NCI-H1694 treated with DMSO at 0.1 percent for 48 hours (cell line): ENCODE measurements at places on chromosomes 12 and 14.

- DNase-seq = no peak
Measured at GRCh38 chr12:75058228-75058627, 151.4 kb downstream of the KCNC2 start.

DNA sequence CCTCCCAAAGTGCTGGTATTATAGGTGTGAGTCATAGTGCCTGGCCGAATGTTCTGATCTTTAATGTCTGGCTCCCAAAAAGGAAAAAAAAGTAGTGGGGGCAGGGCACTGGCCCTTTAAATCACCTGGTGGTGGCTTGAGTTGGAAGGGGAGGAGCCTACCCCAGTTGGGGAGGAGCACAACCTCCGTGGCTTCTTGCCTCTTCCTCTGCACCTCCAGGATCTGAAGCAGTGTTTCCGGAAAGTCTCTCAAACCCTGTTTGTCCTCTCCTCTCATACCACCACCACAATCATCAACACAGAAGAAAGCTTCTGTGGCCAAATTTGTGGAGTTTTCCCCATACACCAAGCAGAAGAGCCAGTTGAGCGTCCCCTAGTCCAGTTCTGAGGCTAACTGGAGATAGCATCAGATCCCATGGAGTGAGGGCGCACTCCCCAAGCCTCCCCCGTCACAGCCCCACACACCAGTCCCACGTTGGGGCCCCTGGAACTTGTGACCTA, 24.3 kb upstream of the RCOR1 start:
- no peak for DNase-seq

DNA sequence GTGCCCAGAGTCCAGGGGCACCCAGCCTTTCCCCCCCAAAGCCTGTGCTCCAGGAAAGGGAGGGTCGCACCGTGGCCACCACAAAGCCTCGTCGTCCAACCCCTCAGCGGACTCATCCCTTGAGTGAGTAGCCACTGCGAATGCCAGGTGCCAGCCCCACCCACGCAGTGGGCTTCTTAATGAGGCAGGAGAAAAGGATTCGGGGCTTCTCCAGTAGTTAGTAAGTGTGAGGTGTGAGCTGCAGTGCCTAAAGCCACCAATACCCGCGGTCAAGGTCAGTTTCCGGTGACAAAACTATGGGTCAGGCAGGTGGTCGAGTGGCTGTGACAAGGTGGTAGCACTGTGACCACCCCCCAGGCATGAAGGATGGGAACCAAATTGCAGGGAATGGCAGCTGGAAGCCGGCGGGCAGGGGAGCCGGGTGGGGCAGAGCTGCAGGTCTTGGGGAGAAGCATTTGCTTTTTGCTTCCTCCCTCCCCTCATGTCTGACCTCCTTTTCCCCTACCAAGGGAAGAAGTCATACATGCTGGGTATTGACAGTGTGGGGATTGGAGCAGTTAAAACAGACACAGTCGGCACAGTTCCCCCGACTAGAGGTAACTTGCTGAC, 8.0 kb downstream of the RAN start:
- DNase-seq = no peak

DNA sequence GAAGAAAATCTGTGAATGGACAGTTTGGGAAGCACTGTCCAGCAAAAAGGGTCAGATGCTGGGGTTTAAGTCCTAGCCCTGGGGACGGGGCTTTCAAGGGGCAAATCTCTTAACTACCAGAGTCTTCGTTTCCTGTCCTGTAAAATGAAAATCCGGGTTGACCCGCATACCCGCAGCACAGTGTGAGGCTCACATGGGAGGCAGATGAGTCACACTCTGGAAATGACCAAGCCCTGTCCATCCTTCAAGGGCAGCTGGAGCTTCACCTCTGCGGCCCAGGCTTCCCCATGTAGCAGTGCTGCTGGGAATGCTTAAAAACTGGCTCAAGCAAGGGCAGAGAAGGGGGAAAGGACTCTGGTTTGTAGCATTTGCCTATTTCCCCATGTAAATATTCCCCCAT, 19.0 kb downstream of the FAM181A start:
- no peak for DNase-seq

GRCh38 chr12:104694161-104694560, 237.4 kb downstream of the CHST11 start:
- DNase-seq = no peak

DNA sequence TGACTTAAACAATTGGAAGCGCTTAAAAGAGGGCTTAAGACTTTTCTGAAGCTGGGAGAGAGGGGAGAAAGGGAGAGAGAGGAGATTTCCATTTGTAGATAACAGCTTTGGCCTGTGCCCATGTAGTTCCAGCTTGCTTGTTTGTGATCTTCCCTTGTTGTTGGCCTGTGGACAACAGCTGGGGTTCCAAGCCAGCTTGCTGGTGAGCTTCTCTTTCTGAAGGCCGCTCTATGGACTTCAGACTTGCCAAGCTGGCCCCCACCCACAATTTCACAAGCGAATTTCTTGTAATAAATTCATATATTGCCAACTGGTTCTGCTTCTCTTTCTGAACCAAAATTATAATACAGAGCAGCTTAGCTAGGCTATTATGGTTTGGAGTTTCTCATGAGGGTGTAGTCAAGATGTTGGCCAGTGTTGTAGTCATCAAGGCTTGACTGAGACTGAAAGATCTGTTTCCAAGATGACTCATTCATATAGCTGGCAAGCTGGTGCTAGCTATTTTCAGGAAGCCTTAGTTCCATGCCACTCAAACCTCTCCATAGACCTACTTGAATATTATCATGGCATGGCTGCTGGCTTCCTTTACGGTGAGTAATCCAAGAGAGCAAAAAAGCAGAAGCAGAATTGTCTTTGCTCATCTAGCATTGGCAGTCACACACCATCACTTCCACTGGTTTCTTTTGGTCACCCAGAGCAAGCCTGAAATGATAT, 89.4 kb downstream of the ATP23 start:
- DNase-seq = no peak

GRCh38 chr14:100289916-100290606, 16.2 kb downstream of the SLC25A29 start:
- no peak for DNase-seq

GRCh38 chr12:68203460-68203875, 22.1 kb downstream of the IL26 start:
- DNase-seq = no peak

DNA sequence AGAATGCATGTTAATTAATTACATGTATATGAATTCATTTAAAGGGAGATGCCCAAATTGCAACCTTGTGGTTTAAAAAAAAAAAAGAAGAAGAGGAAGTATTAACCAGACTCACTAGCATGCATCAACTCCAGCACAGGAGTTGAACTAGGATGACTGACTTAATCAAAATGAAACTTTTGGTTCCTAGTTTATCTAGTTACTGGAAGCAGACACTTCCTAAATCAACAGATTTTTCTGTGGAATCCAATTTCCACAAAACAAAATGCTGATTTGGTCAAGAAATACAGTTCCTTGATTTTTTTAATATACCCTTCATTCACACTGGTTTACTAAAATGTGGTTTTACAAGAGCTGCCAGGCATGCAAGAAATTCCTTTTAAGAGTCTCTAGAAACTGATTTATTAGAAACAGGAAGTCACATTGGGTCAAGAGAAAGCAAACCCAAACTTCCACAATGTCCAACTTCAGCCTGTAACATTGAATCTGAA, 41.6 kb downstream of the ITPR2 start:
- no peak for DNase-seq

GRCh38 chr14:63383776-63384367, 65.1 kb upstream of the GPHB5 start:
- DNase-seq = no peak

DNA sequence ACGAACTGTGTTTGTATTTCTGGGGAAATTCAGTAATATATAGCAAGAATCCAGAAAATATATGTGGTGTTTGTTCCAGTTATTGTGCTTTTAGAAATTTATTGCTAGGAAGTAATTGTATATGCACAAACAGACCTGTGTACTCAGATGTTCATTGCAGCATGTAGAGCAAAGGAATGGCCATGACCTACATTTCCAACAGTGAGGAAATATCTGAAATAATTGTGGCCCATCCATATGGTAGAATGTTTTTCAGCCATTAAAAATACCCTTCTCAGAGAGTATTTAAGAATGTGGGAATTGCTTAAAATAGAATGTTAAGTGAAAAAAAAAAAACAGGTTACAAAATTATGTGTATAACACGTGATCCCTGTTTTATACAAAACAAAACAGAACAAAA, 77.3 kb downstream of the TMX1 start:
- DNase-seq = no peak

GRCh38 chr14:20612403-20612802, 21.2 kb upstream of the RNASE12 start:
- no peak for DNase-seq

DNA sequence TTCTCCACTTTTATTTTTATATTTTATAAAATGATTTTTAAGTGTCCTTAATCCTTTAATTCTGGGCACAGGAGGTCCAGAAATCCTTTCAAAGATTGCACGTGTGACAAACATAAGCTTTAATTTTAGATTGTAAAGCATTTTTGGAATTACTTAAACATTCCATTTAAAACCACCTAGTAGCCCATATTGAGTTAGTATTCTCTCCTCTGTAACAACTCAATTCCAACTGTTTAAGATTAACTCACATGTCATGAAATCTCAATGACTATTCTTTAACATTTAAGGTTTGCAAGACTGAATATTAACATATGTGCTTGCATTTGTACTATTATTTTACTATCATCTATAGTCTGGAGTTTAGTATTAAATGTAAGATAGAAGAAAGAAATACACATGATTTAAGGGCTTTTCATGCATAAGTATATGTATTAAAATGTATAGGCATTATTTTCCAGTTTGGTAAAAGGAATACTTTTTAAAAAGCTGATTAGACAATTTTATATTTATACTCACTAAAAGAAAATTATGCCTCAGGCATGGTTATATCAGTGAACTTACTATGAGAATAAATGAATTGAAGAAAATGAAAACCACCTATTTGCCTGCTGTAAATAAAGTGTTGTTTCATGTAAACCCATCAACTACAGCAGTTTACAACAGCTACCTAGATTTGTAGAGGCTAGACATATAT, 776.9 kb downstream of the SLC6A15 start:
- no peak for DNase-seq
